Left hindlimb (tissue), 1 donor: ENCODE measurements at places on chromosomes 3 and 15.

- no peak for DNase-seq
Observed at GRCh38 chr3:123377243-123377740, 71.6 kb downstream of the ADCY5 start.

- no peak for DNase-seq
Observed at GRCh38 chr3:84165328-84165727, 793.5 kb upstream of the CADM2 start.

DNA sequence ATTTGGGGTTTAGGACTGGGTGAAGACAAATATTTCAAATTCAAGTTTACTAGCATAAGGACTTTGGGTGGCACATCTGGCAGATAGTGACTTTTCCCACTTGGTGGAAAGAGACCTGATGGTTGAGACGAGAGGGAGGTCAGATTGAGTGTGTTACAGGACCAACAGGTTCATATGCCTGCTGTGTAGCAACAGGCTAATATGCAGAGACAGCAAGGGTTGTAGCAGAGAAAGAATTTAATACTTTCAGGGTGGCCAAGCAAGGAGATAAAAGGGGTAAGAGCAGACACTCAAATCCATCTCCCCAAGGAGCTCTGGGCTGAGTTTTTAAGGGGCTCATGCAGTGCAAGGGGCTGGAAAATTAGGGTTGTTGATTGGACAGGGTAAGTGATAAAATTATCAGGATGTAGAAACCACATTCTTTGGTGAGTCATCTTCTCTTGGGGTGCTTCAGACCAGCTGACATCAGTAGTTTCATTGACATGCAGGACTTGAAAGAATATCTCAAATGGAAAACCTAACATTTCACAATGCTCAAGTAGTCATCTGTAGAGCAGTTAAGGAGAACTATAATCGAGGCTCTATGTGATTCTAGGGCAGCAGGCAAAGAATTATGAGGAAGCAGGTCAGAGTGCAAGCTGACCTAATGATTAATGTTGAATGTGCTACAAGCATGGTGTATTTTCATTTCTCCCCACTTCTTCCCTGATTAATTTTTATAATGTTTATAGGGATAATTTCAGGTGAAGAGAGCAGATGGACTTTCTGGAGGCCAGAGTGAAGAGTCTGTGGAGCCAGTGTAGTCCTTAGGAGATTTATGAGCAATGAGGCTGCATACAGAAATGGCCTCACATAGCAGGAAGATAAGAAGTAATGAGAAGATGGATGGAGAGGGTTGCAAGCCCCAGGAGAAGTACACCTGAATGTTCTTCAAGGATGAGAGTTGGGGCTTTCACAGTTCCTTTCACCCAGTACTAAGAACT lies 13.7 kb downstream of the FOXB1 start:
- no peak for DNase-seq

- DNase-seq: no peak
Observed at GRCh38 chr15:36571301-36571700, 8.1 kb upstream of the CDIN1 start.

- DNase-seq: no peak
Observed at GRCh38 chr3:169815590-169816150, 3.0 kb upstream of the LRRC34 start.

GRCh38 chr3:171875923-171876412 lies 32.8 kb downstream of the TMEM212 start:
- DNase-seq: no peak

- DNase-seq: no peak
Observed at GRCh38 chr3:60192297-60193114, 1058.7 kb downstream of the FHIT start.

- DNase-seq: no peak
Observed at GRCh38 chr3:51375571-51375970, 9.5 kb upstream of the MANF start.
